ENCODE measurements at places on chromosomes 7 and 10.

DNA sequence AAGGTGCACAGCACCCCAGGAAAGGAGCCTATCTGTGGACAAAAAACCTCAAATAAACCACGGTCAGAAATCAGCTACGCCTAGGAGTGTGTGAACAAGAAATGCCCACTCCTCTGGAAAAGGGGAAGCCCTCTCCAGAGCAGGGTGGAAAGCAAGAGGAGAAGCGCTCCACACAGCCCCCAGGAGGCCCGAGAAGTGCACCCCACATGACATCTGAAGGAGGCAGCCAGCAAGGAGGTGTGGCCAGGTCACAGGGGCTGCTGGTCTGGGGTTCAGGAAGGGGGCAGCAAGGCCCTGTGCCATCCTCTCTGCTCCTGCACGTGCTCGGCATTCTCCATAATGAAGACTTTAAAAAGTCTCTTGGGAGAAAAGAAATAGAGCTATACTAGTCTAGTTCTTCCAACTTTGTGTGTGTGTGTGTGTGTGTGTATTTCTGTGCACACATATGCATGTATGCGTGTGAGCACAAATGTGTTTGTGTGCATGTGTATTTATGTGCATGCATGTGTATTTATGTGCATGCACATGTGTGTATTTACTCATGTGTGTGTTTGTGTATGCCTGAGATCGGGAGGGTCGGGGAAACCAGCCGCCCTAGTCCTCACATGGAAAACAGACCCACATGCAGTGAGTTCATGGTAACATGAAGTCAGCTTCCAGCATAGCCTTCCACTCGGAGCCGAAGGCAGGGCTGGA lies 76.5 kb downstream of the TNS3 start:
- DNase-seq: no peak

GRCh38 chr10:113091920-113092319 lies 141.9 kb downstream of the TCF7L2 start:
- no peak for DNase-seq

GRCh38 chr10:123554656-123555055 lies 111.5 kb upstream of the GPR26 start:
- DNase-seq: no peak

DNA sequence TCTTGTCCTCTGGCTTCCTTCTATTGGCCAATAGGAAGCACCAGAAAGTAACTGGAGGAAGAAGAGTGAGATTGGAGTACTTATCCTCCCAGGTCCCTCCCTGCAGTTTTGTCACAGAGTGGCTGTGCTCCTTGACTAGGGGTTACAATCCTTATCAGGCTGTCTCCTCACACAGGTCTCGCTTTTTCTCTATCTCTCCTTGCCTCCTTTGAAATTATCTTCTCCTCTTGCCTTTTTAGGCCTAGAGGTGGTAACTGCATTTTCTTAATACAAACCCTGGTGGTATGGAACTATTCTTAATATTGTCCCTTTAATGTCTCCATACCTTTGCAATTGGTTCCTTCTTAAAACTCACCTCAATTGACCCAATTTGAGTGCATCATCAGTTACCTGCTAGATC lies 2.7 kb downstream of the PRSS37 start:
- DNase-seq: no peak

- DNase-seq: no peak
Observed at GRCh38 chr7:69656890-69657289, 58.6 kb downstream of the AUTS2 start.

DNA sequence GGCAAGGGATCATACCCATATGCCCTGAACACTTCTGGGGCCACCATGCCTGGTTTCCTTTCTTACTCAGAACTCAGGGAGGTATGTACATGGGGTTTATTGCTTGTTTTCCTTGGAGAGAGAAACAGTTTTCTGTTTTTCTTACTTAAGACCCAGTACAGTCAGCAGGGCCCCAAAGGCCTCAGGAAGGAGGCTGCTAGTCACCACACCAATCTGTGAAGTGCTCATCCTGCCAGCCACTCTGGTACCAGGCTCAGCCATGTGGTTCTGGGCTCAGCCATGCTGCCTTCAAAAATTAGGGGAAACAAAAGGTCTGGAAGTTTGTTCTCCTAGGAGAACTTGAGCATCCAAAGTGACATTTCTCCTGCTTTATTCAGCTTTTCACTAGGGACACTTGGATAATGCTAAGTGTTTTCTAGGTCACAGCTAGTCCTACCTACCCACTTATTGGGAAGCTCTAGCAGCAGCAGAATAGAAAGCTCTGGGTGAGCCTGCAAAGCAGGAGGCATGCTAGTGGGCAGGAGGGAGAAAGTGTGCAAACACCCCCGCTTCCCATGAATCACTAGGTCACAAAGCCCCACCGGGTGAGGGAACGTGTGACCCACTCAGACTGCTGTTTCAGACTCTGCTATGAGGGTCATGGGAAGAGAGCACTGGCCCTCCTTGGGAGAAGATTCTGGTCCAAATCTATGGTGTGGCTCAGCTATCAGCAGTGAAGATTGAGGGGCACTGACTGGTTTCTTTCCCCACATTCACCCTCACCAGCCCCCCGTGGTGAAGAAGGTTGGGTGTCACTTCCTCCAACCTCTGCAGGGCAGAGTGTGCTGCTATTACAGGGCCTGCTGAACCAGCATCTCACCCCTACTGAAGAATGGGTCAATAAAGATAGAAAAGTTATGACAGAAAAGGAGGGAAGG lies 23.9 kb downstream of the NUDCD3 start:
- DNase-seq: no peak

DNA sequence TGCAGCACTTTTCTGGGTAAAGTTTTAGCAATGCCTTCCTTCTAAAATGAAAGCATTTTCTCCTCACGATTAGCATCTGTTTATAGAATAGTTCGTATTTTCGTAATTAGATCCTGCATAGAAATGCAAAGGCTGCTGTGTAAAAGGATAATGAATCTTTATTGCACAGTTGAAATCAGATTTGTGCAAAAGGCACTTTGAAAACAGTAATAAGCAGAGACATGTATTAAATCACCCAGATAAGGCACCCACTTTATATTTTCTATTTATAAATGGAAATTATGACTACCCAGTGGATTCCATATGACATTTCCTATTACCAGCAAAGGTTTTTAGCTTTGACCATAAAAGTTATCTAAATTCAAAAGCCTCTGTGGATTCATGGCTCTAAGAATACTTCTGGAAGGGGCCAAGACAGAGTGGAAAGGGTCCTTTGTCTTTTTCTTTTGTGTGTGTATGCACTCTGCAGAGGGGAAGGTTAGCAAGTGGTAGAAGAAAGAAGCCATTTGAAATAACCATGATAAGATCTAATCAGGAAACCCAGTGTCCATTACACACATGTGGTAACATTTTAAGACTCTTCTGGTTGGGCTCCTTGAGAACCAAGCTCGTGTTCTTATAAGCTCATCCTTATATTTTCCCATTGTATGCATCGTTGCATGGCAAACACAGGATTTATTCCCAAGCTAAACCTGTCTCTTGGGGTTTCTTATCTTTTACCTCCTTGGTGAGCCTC lies 612.1 kb downstream of the AUTS2 start:
- no peak for DNase-seq

DNA sequence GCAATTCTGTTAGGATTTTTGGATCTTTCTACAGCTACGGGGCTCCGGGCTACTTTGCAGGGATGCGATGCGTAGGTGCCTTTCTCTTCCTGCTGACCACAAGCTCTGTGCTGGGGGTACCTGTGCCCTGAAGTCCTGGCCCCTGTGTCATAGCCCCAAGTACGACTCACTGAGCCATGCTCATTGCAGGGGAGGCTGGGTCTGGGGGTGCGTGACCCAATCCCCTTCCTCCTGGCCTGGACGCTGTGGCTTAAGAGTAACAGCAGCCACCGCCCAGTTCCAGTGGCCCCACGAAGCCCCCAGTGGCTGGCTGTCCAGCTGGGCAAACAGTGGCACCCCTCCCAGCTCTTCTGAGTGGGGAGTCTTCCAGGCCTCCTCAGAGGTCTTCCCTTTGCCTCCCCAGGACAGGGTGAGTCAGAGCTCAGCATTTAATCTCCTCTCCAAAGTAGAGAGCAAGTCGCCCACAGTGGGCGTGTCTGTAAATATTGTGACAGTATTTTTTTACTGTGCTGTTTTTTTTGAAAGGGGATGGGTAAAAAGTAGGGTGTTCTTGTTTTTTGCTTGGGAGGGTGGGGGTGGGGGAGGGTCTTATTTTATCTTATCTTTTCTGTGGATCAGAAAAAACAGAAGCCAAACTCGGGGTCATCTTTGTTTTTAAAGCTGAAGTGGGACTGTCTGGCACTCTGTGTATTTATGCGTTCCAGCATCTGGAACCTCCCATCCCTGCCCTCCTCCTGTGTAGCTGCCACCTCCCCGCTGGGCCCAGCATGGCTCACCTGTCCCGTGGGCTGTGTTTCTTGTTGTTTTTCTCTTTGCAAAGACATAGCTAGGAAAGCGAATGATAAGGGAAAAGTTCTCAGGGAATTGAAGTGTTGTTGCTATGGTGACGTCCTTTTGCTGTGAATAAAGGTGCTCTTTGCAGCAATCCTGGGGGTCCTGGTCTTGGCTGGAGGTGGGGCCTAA lies 8.2 kb downstream of the LFNG start:
- DNase-seq: no peak

GRCh38 chr10:132589015-132589414 lies 51.4 kb downstream of the INPP5A start:
- DNase-seq: no peak

DNA sequence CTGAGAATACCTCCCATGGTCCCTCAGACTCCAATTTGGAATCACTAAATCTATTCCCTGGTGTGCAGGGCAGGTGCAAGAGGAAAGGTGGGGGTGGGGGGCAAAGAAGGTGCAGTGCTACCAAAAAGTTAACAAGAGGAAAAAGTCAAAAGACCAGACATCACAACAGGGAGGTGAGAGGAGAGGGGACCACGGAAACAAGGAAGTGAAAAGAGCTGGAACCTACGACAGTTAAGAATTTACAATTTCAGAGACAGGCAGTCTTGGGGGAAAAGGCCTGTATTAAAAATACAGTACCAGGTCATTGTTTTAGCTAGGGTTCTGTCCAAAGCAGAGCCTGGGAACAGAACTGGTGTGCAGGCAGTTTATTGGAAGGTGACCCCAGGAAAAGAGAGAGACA lies 14.6 kb downstream of the ITGB1 start:
- DNase-seq: no peak

DNA sequence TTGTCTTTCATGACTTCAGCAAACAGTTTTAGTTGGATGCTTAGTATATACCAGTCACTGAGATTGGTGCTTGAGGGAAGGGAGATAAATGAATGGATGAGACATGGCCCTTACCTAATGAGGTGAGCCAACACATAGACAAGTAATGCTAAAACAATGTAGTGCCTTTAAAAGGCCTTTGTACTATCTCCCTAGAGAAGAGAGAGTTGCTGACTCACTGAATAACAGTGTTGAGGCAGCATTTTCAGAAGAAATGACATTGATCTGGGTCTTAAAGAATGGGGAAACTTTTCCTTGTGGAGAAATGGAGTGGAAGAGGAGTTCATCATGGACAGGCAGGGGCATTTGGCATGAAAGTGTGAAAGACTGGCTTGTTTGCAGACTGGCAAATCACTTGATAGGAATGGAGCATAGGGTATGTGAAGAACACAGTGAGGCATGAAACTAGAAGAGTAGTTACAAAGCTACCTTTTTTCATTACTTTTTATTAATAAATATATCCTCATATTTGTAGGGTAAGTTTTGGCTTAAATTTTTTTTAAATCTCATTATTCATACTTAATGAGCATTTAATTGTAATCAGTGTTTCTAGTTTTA lies 91.2 kb downstream of the KAT6B start:
- no peak for DNase-seq

GRCh38 chr7:135748770-135749169 lies at the start of gene FAM180A:
FAM180A (minus strand) TSS chr7:135748813; CDS start chr7:135748580, 233 bp downstream.
- DNase-seq: peak; percentile 75

DNA sequence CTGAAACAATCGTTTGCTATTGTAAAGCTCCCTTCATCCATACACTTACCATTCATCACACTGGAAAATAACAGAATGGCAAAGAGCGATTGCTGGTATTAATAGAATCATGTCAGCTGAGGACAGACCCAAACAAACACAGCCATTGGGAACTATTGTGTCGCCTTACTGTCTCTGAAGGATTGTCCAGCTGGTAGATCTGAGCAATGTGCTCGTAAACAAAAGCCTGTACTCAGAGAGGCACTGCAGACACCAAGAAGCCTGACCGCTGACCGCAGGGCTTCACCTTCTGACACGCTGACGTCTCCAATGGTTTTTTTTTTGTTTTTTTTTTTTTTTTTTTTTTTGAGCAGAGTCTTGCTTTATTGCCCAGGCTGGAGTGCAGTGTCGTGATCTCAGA lies 151.0 kb upstream of the FRMD4A start:
- DNase-seq: no peak

- DNase-seq: no peak
Observed at GRCh38 chr10:24439935-24440334, 231.0 kb downstream of the KIAA1217 start.

GRCh38 chr10:129253161-129253864 lies 213.7 kb upstream of the MGMT start:
- no peak for DNase-seq

GRCh38 chr10:86968271-86968993 lies at the start of gene ADIRF:
ADIRF (plus strand) TSS chr10:86968482; CDS start chr10:86968545, 63 bp downstream.
- DNase-seq: peak; percentile 44

DNA sequence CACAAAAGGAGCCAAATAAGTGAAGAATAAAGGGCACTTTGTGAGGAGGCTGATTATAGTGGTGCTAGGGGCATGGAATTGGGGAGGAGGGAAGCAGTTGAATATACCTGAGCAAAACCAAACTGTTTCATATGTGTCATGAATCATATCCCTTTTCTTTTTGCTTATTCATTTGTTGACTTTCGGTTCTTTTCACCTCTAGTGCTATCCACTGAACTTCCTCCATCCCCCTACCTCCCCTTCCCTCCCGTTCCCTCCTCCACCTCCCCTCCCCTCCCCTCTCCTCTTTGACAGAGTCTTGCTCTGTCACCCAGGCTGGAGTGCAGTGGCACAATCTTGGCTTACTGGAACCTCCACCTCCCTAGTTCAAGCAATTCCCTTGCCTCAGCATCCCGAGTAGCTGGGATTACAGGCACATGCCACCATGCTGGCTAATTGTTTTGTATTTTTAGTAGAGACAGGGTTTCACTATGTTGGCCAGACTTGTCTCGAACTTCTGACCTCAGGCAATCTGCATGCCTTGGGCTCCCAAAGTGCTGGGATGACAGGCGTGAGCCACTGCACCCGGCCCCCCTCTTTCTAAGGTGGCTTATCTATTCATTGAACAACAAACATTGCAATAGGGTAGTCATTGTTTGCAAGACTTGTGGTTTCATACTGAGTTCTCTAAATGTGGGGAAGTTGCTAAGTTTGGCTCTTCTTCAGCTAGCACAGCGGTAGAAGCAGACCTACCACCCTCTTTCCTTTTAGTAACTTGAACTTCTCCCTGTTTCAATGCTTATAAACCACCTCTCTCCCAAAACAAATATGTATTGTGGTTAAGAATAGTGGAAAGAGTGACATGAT lies 150.4 kb upstream of the PRPS1L1 start:
- no peak for DNase-seq

GRCh38 chr7:103799298-103799697 lies 190.2 kb downstream of the RELN start:
- DNase-seq: no peak

- peak; percentile 53 for DNase-seq
Observed at GRCh38 chr10:29811751-29812427, 177.1 kb upstream of the SVIL start.

- no peak for DNase-seq
Observed at GRCh38 chr10:120656107-120656506, 195.1 kb upstream of the WDR11 start.
